ENCODE measurements at places on chromosomes 2 and 18. TPM values are rescaled to one million over a fixed set of nuclear protein-coding genes. Genes with fewer than 3 reads are reported as not detected.

The RNF25 gene
- polyA plus RNA-seq: 107 TPM

The B3GNT7 gene
- polyA plus RNA-seq: 0.06 TPM

The BMPR2 gene
- polyA plus RNA-seq: 18.4 TPM

The MSTN gene
- polyA plus RNA-seq: 1.2 TPM

The GALR1 gene
- polyA plus RNA-seq: 0.14 TPM

The ELOA2 gene
- polyA plus RNA-seq: not detected

The ST6GAL2 gene
- polyA plus RNA-seq: 21.8 TPM

The C2orf49 gene
- polyA plus RNA-seq: 35.6 TPM

The ERFE gene
- polyA plus RNA-seq: not detected

The VWA3B gene
- polyA plus RNA-seq: not detected

The CCT7 gene
- polyA plus RNA-seq: 309 TPM

The ID2 gene
- 61.5 TPM for polyA plus RNA-seq

The STRADB gene
- 74.8 TPM for polyA plus RNA-seq

The CREG2 gene
- polyA plus RNA-seq: 1.2 TPM

The DCDC2C gene
- not detected for polyA plus RNA-seq

The SLC4A5 gene
- polyA plus RNA-seq: 3.2 TPM

The ARHGAP28 gene
- polyA plus RNA-seq: 9.8 TPM

The BZW1 gene
- polyA plus RNA-seq: 291 TPM

The MATN3 gene
- polyA plus RNA-seq: 0.60 TPM

The TTC32 gene
- 106 TPM for polyA plus RNA-seq

The DYTN gene
- polyA plus RNA-seq: not detected

The SH2D6 gene
- not detected for polyA plus RNA-seq

The DUSP19 gene
- 7.7 TPM for polyA plus RNA-seq

The PROC gene
- polyA plus RNA-seq: 0.33 TPM

The EVX2 gene
- not detected for polyA plus RNA-seq

The ABCG8 gene
- polyA plus RNA-seq: not detected

The ACOXL gene
- polyA plus RNA-seq: 0.12 TPM
